ENCODE measurements at places on chromosomes 3 and 15. TPM values are rescaled to one million over a fixed set of nuclear protein-coding genes. Genes with fewer than 3 reads are reported as not detected.

SNTN gene
- total RNA-seq: not detected

VPS13C gene
- 9.2 TPM for total RNA-seq

HRH1 gene
- total RNA-seq: 9.7 TPM

KNG1 gene
- total RNA-seq: not detected

ATP10A gene
- total RNA-seq: 7.0 TPM

C3orf70 gene
- total RNA-seq: not detected

ZDHHC23 gene
- total RNA-seq: 3.5 TPM

MYZAP gene
- 0.72 TPM for total RNA-seq

GHRL gene
- not detected for total RNA-seq

DUOX2 gene
- 0.02 TPM for total RNA-seq

THBS1 gene
- 33.6 TPM for total RNA-seq

CD86 gene
- total RNA-seq: not detected

STXBP5L gene
- not detected for total RNA-seq

MASP1 gene
- not detected for total RNA-seq

SKOR1 gene
- 0.03 TPM for total RNA-seq

TMEM207 gene
- not detected for total RNA-seq

NDUFB4 gene
- total RNA-seq: 219 TPM

SOX14 gene
- total RNA-seq: not detected

SLC12A1 gene
- not detected for total RNA-seq

CYFIP1 gene
- 79.3 TPM for total RNA-seq

GPR27 gene
- total RNA-seq: 3.3 TPM

CCR4 gene
- not detected for total RNA-seq

NRROS gene
- not detected for total RNA-seq

TEX55 gene
- 0.03 TPM for total RNA-seq

ANKRD63 gene
- 0.19 TPM for total RNA-seq

P2RY13 gene
- total RNA-seq: not detected

PAK6 gene
- 0.19 TPM for total RNA-seq

NTRK3 gene
- 22.2 TPM for total RNA-seq

SGO1 gene
- total RNA-seq: 16.0 TPM

CTXN2 gene
- total RNA-seq: 0.04 TPM

ANKRD34C gene
- not detected for total RNA-seq

CDCP1 gene
- total RNA-seq: 13.6 TPM

OXTR gene
- 10.9 TPM for total RNA-seq

All from A549 treated with CpdA at 1 μM for 4 hours (cell line).